ENCODE measurements at places on chromosomes 12 and 14.

GRCh38 chr12:31234053-31234840 is 91.7 kb downstream of the SINHCAF start:
- peak; percentile 41 for DNase-seq

- DNase-seq: no peak
These were observed 103.8 kb downstream of the RFLNA start for GRCh38 chr12:124398578-124399227.

DNA sequence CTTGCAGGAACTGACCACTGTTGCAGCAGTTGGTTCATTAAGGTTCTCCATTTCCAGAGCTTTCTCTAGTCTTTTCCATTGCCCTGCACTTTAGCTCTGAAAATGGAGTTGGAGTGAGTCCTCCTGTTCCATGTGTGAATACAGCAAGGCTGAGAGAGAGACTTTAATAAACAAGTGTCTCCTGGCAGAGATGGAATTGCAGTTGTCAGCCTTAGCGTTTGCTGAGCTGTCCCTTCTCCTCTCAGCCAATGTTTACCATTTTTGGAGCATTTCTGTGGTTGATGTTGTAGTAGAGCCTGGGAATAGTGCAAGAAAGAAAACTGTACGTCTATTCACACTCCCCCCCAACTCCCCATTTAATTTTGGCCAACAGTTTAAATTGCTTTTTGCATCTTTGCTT is 7.5 kb upstream of the MANSC4 start:
- no peak for DNase-seq

DNA sequence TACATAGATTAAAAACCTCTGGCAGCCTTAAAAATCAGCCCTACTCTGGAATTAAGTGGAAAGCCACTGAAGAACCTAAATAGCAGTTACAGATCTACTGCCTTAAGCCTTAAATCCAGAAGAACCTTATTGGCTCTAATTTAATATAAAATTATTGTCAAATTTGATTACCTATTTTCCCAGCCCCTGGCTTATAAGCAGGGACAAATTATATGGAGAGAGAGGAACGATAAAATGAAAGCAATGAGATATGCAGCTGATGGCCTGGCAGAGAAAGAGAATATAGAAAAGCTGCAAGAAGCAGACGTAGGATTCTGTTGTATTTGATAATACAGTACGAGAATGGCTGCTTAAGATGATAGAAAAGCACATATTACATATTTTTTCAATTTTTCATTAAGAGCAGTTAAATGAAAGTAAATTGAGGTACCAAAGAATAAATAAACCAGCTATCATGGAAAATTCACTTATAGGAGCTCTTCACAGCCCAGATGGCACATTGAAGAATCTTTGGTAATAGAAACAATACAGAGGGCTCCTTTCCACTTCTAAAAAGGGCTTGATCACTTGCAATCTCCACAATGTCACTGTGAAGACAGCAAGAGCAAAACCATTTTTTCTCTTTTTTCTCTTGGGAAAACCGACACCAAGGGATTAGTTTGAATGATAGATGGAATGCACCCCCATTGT is 129.4 kb downstream of the KICS2 start:
- DNase-seq: no peak

- DNase-seq: no peak
These were observed 10.3 kb upstream of the ZNF740 start for GRCh38 chr12:53170215-53170614.

DNA sequence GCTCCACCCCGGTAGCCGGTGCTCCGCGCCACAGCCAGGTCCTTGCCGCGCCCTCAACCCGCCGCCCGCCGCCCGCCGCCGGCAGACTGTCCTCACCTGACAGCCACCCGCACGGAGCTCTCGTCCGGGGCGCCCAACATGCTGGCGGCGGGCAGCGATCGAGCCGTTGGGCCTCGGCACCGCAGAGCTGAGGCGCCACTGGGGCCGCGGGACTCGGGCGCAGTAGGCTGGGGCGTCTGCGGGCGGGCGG is 164 bp downstream of the KIF21A start:
- DNase-seq: no peak

DNA sequence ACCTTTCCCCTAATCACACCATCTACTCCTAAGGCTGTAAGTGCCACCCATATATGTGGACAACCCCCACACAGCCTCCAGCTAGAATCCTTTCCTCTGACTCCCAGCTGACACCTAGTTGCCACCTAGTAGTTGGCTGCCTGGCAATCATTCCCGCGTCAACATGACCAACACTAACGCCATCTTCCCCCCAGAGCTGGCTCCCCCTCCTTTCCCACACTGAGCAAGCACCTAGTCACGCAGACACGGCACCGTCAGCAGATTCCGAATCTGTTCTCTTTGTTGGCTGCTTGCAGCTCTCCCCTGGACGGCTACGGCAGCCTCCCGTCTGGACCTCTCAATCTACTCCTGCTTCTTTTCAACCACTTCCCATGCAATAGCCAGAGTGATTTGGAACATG is 27.7 kb downstream of the UBR7 start:
- no peak for DNase-seq

GRCh38 chr14:35986219-35986573 is 160.1 kb downstream of the BRMS1L start:
- no peak for DNase-seq

- no peak for DNase-seq
These were observed 35.6 kb upstream of the ANKS1B start for GRCh38 chr12:100020370-100020769.

DNA sequence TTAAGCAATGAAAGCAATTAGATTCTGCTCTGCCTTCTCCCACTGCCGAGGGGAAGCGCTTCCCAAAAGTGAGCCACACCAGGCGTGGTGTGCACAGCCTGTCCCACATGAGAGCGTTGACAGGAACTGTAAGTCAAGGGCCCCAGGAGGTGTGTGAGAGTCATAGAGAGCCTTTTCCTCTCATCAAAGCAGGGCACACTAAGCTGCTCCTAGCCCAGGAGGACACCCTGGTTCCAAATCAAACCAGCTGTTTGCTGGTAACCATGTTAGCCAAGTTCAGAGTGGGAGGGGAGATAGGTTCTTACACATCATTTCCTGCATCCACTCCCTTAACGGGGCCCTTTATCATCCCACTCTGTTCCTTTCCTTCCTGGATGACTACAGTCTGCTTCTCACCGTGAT is 98.3 kb downstream of the SPTSSA start:
- DNase-seq: no peak

- DNase-seq: no peak
These were observed 6.5 kb upstream of the CDK2AP1 start for GRCh38 chr12:123278101-123278627.

DNA sequence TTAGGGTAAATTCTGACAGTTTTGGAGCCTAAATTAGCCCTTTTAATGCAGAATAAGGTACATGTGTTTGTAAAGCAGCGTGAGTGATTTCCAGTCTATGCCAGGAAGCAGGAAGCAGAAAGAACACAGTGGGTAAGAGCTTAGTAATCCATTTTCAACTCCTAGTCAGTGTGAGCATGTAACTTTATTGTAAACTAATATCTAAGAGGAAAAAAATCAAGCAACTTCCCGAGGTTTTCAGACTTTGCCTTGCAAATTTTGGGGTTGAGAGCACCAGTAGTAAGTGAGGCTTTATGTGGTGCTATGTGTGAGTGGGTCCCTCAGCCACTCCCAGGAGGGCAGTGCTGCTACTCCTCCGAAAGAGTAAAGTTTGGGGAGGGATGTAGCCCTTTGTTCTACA is 2.9 kb downstream of the CIPC start:
- DNase-seq: no peak

DNA sequence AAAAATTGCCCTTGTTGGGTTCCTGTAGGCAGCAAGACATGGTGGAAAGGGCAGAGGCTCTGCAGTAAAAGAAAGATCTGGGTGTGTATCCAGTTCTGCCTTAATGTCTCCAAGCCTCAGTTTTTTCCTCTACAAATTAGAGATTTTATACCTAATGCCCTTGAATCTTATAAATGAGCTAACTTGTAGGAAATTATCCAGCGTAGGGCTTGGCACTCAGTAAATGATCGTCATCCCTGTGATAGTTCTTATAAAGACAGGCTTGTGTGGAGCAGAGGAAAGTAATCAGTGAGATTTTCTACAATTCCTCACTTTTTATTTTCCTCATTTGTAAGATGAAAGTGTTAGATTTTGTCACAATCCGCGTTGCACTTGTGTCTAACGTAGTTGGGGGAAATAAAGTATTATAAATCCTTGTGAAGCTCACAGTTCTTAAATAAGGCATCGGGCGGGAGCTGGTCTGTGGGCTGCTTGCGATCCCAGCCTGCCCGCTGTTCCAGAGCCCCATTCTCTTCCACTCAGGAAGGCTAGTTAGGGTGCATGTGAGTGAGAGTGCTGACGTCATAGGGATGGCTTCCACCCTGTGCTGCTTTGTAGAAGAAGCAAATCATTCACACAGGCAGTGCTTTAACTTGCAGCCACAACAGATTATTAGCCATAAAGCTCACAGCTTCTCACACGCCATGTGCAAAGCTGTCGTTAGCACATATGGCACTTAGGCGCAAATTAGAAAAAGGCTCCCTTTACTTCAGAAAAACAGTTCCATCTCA is 87.6 kb downstream of the EML1 start:
- no peak for DNase-seq

DNA sequence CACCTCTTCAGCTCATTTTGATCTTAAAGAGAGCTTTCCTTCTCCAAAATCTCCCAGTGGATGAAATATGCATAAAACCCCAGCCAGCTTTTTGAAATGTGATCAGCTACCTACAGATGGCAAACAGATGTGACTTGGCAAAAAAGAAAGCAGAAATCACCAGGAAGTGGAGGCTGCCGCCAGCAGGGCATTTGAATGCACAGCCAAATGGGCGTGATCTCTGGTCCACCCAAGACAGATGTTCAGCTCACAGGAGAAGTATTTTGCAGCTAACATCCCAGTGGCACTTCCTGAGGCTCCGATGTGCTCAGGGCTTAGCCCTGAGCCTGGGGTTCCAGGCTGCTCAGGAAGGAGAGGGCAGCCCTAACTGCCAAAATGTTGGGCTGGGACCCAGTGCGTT is 78.3 kb downstream of the LGMN start:
- peak; percentile 57 for DNase-seq

DNA sequence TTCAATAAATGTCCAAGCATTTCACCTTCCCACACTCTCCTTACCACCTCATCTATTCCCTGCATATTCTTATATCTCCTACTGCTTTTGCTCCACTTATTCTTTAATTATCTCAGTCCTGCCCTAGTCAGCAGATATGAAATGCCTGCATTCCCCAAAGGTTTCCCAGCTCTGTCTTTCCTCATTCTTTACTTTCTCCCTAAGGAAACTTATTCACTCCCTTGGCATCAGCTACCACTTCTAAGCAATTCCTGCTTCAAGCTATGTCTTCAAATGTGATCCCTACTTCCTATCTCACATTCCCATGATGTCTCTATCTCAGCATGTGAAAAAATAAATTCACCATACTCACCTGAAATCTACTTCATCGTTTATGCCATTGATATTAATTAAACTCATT is 111.8 kb downstream of the CAPZA3 start:
- DNase-seq: no peak

DNA sequence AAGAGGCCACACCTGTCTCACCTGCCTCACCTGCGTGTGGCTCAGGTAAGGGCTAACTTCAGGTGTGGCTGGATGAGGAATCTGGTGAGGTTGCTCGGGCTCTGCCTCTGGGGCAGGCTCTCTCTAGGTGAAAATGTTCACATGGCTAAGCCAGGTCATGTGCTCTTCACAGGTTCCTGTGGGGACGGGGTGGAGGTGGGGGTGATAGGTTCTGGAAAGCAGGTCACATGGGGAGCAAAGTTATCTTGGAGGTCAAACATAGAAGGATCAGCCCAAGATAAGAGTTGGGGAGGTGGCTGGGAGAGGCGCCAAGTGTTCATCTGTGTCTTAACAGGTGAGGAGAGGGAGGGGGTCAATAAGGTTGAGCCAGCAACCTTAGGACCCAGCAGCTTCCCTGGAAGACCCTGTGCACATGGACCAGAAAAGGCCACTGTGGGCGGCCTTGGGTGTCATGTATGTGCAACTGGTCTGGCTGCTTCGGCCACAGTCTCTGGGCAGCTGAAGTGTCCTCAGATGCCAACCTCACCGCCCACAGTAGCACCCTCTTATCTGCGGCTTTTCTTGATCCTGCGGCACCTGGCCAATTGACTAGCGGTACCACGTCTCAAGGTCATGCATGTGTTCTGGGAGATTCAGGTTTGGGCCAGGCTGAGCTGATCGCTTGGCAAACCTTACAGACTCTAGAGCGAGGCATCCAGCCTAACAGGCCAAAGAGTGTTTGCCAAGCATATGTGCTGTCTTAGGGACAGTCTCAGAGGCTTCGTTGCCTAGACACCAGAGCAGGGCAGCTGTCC is 60.5 kb downstream of the CACNA1C start:
- DNase-seq: no peak

DNA sequence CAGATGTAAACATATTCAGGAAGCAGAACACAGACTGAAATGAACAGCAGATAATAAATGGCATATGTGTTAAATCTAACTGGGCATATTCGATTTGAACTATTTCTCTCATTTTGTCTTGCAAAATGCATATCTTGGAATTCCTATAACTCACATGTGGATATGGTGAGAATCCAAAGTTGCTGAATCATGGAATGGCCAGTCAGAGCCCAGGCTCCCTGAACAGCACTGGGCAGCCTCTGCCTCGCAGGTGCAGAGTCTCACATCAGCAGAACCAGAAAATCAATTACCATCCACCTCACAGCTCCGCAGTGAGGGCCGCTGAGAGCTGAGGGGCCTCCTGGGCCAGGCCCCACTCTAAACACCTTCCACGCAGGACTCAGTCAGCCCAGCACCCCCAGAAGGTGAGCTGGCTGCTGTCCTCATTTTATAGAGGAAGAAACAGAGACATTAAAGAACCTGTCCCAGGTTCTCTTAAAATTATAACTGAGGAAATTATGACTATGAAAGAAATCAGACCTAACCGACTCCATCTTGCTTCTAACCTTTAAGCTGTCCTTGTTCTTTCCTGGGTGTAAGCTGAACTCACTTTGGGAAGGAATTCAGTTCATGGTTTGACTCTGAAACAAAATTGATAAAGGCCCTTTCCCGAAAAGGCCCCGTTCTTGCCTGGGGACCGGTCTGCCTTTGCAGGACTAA is 269.1 kb upstream of the SFSWAP start:
- DNase-seq: no peak

DNA sequence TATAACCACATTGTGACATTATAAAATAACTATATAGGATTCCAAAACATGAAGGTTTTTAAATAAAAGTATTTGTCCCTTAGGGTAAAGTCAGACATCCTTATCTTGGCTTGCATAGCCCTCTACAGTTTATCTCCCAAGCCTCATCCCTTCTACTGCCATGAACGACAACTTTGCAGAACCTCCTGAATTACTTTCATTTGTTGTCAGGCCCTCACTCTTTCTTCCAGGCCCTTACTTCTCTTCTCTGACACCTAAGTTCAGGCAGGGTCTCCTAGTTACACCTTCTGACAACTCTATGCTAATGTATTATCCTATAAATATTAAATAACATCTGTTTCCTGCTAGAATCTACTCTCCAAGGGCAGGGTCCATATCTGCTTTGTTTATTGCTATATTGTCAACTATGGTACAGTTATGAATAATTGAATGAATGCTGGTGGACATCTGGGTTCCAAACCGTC is 115.7 kb upstream of the MDM1 start:
- no peak for DNase-seq

DNA sequence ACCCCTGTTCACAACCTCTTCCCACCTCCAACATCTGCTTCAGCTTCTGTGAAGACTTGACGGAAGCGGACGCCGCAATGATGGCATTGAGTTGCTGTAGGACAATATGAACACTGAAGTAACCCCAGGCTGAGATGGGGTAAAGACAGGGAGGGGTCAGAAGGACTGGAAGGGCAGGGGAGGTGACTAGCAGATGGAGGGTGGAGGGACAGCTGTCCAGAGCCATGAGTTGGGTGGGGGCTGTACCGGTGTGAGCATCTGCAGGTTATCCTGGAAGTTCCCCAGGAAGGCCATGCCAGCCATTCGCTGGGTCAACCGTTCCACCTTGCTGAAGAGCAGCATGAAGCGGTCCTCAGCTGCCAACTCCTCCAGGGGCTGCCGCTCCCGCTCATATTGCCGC is 26.1 kb downstream of the PRPF40B start:
- DNase-seq: no peak
